Stimulated activated CD4-positive, alpha-beta T cell treated with anti-CD3 and anti-CD28 coated beads, Interleukin-15, amount 100 ng/mL, for 24 hours (primary cell): ENCODE measurements at places on chromosomes 1 and 21.

DNA sequence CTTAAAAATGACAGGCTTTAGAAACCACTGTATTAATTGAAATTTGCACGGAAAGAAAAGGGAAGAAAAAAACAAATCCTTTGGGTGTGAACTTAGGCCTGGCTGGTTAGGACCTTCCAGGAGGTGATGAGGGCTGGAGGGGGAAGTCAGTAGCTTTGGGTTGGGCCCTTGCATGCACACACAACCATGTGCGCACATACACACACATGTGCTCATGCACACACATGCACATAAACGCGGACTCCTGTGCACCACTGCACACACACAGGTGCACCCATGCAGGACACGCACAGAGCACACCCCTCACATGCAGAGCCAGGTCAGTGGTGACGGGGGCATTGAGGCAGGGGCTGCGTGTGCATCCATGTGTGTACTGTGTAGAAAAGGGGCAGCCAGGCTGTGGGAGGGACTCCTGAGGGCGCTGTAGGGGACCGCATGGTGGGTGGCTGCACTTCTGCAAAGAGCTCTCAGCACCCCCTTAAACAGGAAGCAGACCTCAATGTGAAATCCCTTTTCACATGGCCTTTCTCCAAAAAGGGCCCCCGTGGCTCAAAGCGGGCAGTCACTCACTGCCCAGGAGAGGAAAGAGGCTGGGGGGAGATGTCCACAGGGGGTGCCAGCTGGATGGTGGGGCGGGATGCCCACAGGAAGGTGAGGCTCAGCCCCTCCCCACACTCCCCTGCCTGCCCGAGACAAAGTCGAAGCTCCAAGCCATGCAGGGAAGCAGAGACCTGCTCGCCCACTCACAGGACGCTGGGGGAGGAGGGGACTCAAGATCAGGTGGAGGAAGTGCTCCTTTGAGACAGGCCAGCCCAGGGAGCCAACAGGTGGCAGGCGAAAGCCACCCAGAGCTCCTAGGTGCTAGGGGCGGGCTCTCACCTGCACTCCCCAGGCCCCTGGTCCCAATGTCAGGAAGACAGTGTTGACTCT is 95.2 kb downstream of the ITPKB start:
- DNase-seq: peak; percentile 58

- peak; percentile 84 for DNase-seq
Observed at GRCh38 chr1:229227298-229227919, 43.5 kb upstream of the RAB4A start.

DNA sequence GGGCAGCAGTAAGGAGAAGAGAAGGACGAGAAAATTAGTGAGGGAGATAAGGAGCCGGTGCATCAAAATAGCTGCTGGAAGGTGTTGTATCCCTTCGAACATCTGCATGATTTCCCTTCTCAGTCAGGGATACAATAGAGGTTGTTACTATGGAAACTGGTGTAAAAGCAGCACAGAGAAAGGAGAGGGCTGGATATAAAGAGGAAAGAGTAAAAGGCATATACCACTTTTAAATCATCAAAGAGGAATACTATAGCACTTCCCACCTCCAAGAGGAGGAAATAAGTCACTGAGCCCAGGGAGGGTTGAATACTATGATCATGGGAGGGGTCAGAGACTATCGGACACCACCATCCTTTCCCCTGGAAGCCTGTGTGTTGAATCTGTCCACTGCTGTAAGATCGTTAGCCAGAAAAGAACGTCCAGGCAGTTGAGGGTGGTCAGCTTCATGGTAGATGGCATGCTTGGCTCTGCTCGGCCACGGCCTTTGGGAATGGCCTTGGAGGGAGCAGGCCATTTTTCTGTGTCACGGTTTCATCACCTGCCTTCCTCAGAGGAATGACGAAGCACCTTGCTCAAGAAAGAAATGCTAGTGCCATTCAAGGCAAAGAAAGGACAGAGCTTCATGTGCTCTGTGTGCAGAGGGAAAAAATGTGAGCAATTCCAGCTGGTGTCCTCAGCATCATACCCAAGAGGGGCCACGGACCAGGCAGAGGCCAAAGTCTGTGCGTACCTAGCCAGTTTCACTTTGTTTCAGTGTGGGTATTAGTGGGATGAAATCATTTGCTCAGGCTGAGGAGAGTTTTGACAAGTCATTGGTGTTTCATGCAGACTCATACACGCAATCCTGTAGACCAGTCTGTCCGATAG is 64.2 kb downstream of the IRF2BP2 start:
- DNase-seq: no peak

DNA sequence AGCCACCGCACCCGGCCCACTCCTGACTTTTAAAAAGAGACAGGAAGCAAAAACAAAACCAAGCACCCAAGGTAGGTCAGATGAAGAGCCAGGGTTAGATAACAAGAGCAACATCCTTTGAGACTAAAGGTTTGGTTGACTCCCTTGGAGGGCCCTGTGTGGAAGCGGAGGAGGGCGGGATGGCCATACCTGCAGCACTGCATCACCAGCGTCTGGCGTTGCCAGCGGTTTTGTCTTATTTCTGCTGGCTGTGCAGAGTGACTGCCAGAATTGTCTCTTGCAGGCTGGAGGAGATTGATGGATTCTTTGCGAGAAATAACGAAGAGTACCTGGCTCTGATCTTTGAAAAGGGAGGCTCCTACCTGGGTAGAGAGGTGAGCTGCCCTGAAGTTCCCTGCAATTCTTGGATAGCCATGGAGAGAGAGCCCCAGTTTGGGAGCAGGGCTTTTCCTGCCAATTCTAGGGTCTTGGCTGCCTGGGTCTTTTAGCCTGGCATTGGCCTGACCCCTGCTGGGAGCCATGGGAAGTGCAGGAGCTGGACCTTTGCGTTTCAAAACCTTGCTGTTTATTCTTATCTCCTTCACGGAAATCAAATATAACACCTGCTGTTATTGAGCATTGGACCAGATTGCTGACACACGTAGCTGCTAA is 24.0 kb downstream of the QSOX1 start:
- peak; percentile 74 for DNase-seq

- DNase-seq: peak; percentile 61
Observed at GRCh38 chr1:221777431-221778072, 35.7 kb upstream of the DUSP10 start.

GRCh38 chr21:42387164-42387563 is 8.7 kb downstream of the TMPRSS3 start:
- DNase-seq: no peak
